ENCODE measurements at places on chromosomes 2 and 18.
A peak's percentile ranks its signal among the peaks of the same experiment; 100 is the strongest.

- DNase-seq: no peak
- H3K4me3 ChIP-seq: no peak overlapping the region
- no peaks in the 10 kb centered on the region for H3K27me3 ChIP-seq
- no peak overlapping the region for H3K27ac ChIP-seq
- no peaks in the 10 kb centered on the region for H3K36me3 ChIP-seq
These were observed 42.6 kb upstream of the MAPRE2 start for GRCh38 chr18:34998661-34999060.

- H3K27ac ChIP-seq: no peak overlapping the region
- no peaks in the 10 kb centered on the region for H3K4me1 ChIP-seq
- no peak for DNase-seq
- H3K4me3 ChIP-seq: no peak overlapping the region
- H3K36me3 ChIP-seq: peaks cover 19% of the 10 kb centered on the region
These were observed 46.9 kb downstream of the SLC66A2 start for GRCh38 chr18:79904357-79905147.

- no peak for DNase-seq
- no peak overlapping the region for H3K27ac ChIP-seq
- H3K36me3 ChIP-seq: peaks cover 75% of the 10 kb centered on the region
- no peaks in the 10 kb centered on the region for H3K27me3 ChIP-seq
- H3K4me3 ChIP-seq: no peak overlapping the region
- no peaks in the 10 kb centered on the region for H3K4me1 ChIP-seq
These were observed 18.2 kb downstream of the MPHOSPH10 start for GRCh38 chr2:71148506-71149063.

DNA sequence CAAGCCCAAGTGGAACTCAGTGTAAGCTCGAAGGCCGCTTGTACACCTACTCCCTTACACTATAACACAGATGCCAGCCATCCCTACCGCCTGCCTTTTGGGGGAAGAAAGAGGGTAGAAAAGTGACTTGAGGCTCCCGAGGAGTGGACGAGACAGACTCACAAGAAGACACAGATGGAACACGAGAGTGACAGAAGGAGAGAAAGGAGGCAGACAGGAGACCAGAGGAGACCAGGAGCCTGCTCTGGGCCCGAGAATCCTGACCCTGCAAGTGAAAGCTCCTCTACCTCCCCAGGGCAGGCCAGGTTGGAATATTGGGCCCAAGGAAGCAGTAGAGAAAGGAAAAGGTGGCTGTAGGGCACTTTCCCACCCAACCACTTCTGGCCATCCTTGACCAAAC lies 23.4 kb upstream of the TNS1 start:
- no peak overlapping the region for H3K27ac ChIP-seq
- no peaks in the 10 kb centered on the region for H3K27me3 ChIP-seq
- no peak overlapping the region for H3K4me3 ChIP-seq
- H3K4me1 ChIP-seq: no peaks in the 10 kb centered on the region
- DNase-seq: peak; percentile 25

GRCh38 chr18:8006979-8007378 lies 439.9 kb downstream of the PTPRM start:
- DNase-seq: no peak
- no peak overlapping the region for H3K4me3 ChIP-seq
- H3K4me1 ChIP-seq: peaks cover 17% of the 10 kb centered on the region
- H3K36me3 ChIP-seq: no peaks in the 10 kb centered on the region
- H3K27me3 ChIP-seq: no peaks in the 10 kb centered on the region

GRCh38 chr2:9311488-9311887 lies 104.9 kb downstream of the ASAP2 start:
- no peak overlapping the region for H3K4me3 ChIP-seq
- peak; percentile 31 for DNase-seq
- no peaks in the 10 kb centered on the region for H3K27me3 ChIP-seq
- peak overlapping the region; percentile 68 for H3K27ac ChIP-seq

DNA sequence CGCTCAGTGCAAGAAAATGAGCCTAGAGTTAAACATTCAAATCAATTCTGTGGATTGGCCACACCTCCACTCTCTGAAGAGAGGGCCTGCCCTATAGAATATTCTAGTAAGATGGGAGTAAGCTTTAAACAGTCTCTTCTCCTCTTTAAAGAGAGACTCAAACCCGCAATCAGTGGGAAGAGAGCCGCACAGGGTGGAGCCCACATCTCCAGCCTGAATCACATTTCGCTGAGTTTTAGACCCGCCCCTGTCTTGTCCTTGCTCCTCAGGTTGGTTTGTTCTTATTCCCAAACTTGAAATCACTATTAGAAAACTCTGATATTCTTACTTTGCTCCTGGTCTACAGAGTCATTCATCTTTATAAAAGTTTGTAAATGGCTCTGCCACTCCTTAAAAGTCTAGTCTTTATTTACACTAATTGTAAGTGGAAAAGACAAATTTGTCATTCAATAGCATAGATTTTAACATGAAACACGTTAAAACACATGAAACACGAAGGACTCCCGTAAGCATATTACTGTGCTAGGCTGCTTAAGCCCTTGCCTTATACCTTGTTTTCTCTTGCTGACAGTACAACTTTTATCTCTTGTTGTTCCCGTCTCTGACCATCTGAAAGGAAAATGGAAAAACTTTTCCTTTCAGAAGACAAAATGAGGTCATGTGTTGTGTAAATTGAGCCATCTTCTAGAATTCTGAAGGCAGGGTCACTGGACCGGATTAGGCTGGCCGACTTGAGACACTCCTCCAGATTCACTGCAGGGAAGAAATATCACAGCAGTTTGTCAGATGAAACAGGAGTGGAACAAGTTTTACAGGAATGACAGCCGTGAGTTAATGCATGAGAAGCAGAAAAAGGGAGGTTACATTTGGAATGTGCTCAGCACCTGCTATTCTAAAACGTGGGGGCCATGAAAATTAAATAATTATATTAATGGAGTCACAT lies 5.6 kb downstream of the DSC1 start:
- H3K36me3 ChIP-seq: no peaks in the 10 kb centered on the region
- no peak overlapping the region for H3K4me3 ChIP-seq
- H3K27ac ChIP-seq: no peak overlapping the region
- H3K4me1 ChIP-seq: no peaks in the 10 kb centered on the region
- H3K27me3 ChIP-seq: no peaks in the 10 kb centered on the region

GRCh38 chr18:56458770-56459712 lies 179.4 kb downstream of the TXNL1 start:
- DNase-seq: no peak
- H3K4me1 ChIP-seq: no peaks in the 10 kb centered on the region
- no peaks in the 10 kb centered on the region for H3K27me3 ChIP-seq
- no peaks in the 10 kb centered on the region for H3K36me3 ChIP-seq
- H3K4me3 ChIP-seq: no peak overlapping the region

DNA sequence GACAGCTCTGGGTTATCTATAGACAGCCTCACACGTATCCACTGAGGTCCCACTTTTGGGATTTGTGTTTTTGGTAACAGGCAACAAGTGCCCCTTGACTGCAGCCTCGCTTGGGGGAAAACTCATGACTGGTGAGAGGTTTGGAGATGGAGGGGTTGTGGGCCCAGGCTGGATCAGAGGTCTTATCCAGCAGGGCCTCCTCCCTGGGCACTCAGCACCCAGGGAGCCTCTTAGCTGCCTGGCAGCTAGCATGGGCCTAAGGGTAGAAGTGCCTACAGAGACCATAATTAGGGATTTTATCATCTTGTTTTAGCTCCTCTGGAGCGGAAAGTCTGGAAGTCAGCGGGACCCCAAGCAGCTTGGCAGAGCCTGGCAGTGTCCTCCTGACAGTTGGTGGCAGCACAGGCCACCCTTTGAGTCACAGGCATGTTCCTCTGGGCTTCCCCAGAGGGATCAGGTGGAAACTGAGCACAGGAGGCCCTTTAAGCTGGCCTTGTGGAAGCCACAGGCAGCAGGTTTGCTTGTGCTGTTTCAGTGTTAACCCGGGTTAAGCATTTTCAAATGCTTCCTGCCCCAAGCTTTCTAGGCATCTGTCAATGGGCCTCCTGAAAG lies 143.1 kb downstream of the KCTD1 start:
- H3K27ac ChIP-seq: no peak overlapping the region
- no peaks in the 10 kb centered on the region for H3K36me3 ChIP-seq
- H3K4me3 ChIP-seq: no peak overlapping the region
- no peaks in the 10 kb centered on the region for H3K27me3 ChIP-seq
- no peaks in the 10 kb centered on the region for H3K4me1 ChIP-seq

DNA sequence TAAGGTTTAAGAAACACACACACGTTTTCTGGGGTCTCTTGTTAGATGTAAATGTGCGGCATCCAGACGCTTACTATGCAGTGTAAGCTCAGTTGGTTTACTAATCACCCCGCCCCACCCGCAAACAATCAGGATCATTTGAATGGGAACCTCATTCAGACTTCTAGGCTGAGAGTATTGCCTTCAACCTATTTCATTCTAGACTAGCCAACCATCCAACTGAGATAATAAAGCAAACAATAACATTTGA lies 1.3 kb upstream of the FIGN start:
- no peaks in the 10 kb centered on the region for H3K27me3 ChIP-seq
- peak overlapping the region; percentile 84 for H3K4me3 ChIP-seq
- H3K36me3 ChIP-seq: peaks cover 6% of the 10 kb centered on the region
- H3K27ac ChIP-seq: no peak overlapping the region
- no peak for DNase-seq
- peaks cover 6% of the 10 kb centered on the region for H3K4me1 ChIP-seq

DNA sequence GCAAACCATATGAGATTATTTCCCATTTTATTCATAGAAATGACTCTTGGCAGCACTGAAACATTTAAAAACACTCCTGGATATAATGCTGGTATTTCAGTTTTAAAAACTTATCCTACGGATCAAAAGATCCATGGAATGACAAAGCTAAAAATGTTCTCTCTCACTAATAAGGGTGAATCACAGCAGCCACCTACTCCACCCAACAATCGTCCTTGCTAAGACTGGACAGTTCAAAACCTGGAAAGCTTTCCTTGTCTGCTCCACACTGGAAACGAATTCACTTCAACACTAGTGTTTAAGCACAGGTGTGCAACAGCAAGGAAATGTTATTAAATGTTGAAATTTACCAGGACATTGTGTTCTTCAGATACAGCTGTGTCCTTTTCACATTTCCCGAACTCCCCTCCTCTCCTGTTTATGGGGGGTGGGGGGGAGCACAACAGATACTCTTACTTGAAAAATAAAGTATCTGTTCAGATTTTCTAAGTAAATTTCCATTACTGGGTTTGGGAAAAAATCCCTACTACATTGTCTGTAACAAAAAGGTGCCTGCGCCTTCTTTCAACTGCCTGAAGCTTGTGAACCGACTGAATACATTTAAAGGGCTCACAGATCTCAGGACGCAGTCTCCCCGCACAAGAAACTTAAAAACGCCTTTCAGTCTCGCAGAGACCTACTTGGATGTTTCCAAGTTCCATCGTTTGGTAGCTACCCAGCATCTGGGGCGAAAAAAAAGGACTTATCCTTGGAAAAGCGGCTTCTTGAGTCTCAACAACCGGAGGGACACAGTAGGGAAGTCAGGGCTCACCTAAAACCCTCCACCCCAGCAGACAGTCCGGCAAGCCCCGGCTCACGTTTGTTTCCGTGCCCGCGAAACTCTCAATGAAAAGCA lies 1.3 kb downstream of the YWHAQ start:
- peak overlapping the region; percentile 93 for H3K27ac ChIP-seq
- no peak for DNase-seq
- peaks cover 55% of the 10 kb centered on the region for H3K36me3 ChIP-seq
- peak overlapping the region; percentile 74 for H3K4me3 ChIP-seq
- H3K27me3 ChIP-seq: no peaks in the 10 kb centered on the region

DNA sequence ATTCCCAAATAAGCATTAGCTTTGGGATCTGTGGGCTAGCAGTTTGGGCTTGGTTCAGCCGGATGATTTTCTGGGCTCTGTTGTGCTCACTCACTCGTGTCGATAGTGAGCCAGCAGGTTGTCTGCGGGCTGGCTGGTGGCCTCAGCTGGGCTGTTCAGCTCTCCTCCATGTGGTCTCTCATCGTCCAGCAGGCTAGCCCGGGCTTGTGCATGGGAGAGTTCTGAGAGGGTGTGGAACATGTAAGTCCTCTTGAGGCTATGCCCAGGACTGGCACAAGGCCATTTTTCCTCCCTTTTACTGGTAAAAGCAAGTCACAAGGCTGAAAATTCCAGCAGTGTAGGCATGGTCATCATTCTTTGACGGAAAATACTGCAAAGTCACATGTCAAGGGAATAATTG lies 38.5 kb downstream of the NTSR2 start:
- 0 out of 2 replicates have a peak, but pooled peaks cover 5% of the 10 kb centered on the region for H3K27me3 ChIP-seq
- no peak overlapping the region for H3K27ac ChIP-seq
- DNase-seq: no peak
- H3K4me1 ChIP-seq: no peaks in the 10 kb centered on the region
- no peaks in the 10 kb centered on the region for H3K36me3 ChIP-seq

DNA sequence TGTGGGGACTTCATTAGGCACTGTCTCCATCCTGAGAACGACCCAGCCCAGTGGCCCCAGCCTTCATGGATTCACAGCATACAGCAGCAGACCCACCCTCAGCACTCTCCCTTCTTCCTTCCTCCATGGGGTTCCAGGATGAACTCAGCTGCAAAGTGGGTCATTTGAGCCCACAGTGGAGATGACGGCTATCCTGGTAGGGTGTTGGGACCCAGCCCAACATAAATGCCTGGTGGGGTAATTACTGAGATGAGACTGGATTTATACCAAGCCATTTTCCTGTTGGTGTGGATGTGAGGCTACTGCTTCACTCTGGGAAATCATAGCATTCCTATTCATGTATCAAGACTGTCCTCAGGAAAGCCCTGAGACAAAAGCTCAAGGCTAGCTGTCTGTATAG lies 536.7 kb upstream of the TNP1 start:
- no peak overlapping the region for H3K4me3 ChIP-seq
- no peak for DNase-seq
- peaks cover 50% of the 10 kb centered on the region for H3K4me1 ChIP-seq
- no peaks in the 10 kb centered on the region for H3K36me3 ChIP-seq
- H3K27ac ChIP-seq: no peak overlapping the region

DNA sequence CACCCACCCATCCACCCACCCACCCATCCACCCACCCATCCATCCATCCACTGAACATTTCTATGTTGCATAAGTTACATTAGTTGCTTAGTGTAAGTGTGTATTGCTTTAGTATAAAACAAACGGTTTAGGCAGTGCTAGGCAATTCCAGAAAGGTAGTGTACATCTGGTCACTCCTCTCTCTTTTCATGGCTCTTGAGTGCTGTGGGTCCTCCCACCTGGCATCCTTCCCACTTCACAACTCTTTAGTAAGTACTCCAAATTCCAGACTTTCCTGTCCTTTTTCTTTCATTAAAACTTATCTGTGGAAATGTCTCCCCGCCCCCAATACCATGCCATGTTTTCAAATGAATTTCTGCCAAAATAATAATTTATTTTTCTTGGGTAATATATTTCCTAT lies 122.5 kb downstream of the PLEKHM3 start:
- H3K27me3 ChIP-seq: no peaks in the 10 kb centered on the region
- DNase-seq: no peak
- H3K27ac ChIP-seq: no peak overlapping the region
- no peaks in the 10 kb centered on the region for H3K4me1 ChIP-seq

GRCh38 chr18:6207116-6207515 lies 207.6 kb downstream of the L3MBTL4 start:
- H3K27ac ChIP-seq: no peak overlapping the region
- no peaks in the 10 kb centered on the region for H3K36me3 ChIP-seq
- H3K27me3 ChIP-seq: no peaks in the 10 kb centered on the region
- no peak for DNase-seq
- peaks cover 22% of the 10 kb centered on the region for H3K4me1 ChIP-seq

- no peak for DNase-seq
- H3K27me3 ChIP-seq: no peaks in the 10 kb centered on the region
- H3K36me3 ChIP-seq: no peaks in the 10 kb centered on the region
- no peak overlapping the region for H3K4me3 ChIP-seq
- no peak overlapping the region for H3K27ac ChIP-seq
These were observed 467.1 kb downstream of the SUCLG1 start for GRCh38 chr2:83991992-83992391.

Measured in SJSA1 (cell line).